ENCODE measurements at places on chromosomes 16 and 17. TPM values are rescaled to one million over a fixed set of nuclear protein-coding genes. Genes with fewer than 3 reads are reported as not detected.

DNA sequence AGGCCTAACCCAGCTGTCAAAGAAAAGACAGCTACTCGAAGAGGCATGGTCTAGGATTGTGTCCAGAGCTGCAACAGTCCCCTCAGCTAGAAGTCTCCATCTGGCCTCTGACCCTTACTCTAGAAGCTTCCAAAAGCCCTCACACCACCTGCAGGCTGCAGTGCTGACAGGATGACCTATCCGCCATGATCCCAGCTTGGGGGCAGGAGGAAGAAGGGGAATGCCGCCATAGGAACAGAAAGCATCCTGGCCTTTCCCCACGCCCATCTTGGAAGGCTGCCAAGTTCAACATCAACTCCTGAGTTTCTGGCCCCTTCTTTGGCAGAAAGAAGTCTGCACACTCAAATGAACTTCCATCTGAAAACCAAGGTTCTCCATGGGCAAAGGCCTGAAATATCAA is 3.1 kb upstream of the KRT36 start:
- no peak overlapping the region for H3K27ac ChIP-seq
- no peak overlapping the region for H3K4me3 ChIP-seq
- H3K27me3 ChIP-seq, result no peaks in the 10 kb centered on the region
- DNase-seq, result no peak
- no peaks in the 10 kb centered on the region for H3K36me3 ChIP-seq

- H3K36me3 ChIP-seq, result no peaks in the 10 kb centered on the region
- DNase-seq, result no peak
- H3K4me1 ChIP-seq, result no peaks in the 10 kb centered on the region
- H3K4me3 ChIP-seq, result no peak overlapping the region
- H3K27ac ChIP-seq, result no peak overlapping the region
These were observed 6.1 kb upstream of the CCL8 start for GRCh38 chr17:34313164-34313563.

DNA sequence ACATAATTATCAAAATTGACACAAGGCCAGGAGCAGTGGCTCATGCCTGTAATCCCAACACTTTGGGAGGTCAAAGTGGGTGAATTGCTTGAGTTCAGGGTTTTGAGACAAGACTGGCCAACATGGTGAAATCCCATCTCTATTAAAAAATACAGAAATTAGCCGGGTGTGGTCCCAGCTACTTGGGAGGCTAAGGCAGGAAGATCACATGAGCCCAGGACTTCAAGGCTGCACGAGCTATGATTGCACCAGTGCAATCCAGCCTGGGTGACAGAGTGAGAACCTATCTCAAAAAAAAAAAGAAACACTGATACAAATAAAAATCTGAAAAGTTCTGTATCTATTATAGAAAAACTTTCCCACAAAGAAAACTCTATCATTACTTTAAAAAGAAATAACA is 15.5 kb downstream of the MYH10 start:
- H3K27me3 ChIP-seq, result peaks cover 13% of the 10 kb centered on the region
- H3K4me1 ChIP-seq, result no peaks in the 10 kb centered on the region

DNA sequence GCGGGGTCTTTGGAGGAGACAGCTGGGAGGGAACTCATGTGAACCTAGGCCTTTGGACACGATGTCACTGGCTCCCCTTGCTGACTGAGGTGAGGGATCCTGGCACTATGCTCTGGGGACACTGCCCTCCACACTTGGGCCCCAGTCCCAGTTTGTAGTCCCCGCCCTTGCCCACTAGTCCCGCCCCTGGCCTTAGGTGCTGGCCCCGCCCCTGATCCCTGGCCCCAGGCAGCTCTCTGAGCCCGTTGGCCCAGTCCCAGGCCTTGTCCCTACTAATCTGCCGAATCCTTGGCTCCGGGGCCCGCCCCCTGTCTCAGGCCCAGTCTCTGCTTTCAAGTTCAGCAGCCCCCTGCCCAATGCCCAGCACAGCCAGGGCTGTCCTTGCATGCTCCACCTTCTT is 61.0 kb downstream of the SMPD3 start:
- no peak overlapping the region for H3K4me3 ChIP-seq
- no peak for DNase-seq
- no peak overlapping the region for H3K27ac ChIP-seq
- H3K4me1 ChIP-seq, result no peaks in the 10 kb centered on the region
- H3K27me3 ChIP-seq, result no peaks in the 10 kb centered on the region
- H3K36me3 ChIP-seq, result no peaks in the 10 kb centered on the region

DNA sequence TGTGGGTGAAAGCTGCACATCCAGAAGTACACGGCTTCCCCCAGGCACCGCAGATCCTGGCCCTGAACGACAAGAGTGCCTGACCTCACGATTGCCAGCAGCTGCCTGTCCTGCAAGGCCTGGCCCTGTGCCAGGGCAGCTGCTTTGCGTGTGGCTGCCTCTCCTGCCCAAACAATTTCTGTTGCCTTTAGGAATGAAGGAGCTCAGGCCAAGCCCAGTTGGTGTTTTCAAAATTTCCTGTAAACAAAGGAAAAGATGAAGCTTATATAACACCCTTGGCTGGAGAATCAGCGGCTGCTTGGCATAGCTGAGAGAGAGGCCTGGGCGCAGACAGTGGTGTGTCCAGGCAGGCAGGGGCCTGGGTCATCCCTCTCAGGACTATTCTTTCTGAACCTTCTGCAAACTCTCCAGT is 11.7 kb upstream of the SLC47A2 start:
- no peak overlapping the region for H3K4me3 ChIP-seq
- peaks cover 13% of the 10 kb centered on the region for H3K4me1 ChIP-seq
- no peak for DNase-seq
- no peaks in the 10 kb centered on the region for H3K27me3 ChIP-seq
- H3K36me3 ChIP-seq, result no peaks in the 10 kb centered on the region

CHP2 gene
- total RNA-seq, result not detected

Data from activated CD8-positive, alpha-beta T cell treated with anti-CD3 and anti-CD28 coated beads for 36 hours (primary cell).